ENCODE measurements at places on chromosomes 7 and 10. TPM values are rescaled to one million over a fixed set of nuclear protein-coding genes. Genes with fewer than 3 reads are reported as not detected.

GRCh38 chr10:106956216-106956915, 208.1 kb downstream of the SORCS1 start:
- no peaks in the 10 kb centered on the region for H3K4me1 ChIP-seq
- H3K4me3 ChIP-seq, result no peak overlapping the region
- no peak for DNase-seq
- no peaks in the 10 kb centered on the region for H3K27me3 ChIP-seq
- H3K36me3 ChIP-seq, result no peaks in the 10 kb centered on the region

DNA sequence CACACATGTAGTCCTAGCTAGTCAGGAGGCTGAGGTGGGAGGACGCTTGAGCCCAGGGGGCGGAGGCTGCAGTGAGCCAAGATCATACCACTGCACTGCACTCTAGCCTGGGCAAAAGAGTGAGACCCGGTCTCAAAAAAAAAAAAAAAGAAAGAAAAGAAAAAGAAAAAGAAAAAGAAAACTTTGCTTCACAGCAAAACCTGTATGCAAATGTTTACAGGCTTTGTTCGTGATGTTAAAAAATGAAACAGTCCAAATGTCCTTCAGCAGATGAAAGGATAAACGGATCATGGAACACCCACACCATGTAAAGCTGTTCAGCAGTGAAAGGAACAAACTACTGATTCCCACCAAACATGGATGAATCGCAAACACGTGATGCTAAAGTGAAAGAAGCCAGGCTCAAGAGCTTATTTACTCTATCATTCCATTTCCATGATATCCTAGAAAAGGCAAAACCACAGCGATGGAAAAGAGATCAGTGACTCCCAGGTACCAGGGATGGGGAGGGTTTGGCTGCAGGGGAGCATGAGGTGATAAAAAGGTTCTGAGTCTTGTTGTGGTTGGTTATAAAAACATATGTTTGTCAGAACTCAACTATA, 15.1 kb downstream of the LRRC20 start:
- no peaks in the 10 kb centered on the region for H3K27me3 ChIP-seq
- no peak for DNase-seq
- no peak overlapping the region for H3K4me3 ChIP-seq
- H3K27ac ChIP-seq, result no peak overlapping the region

DNA sequence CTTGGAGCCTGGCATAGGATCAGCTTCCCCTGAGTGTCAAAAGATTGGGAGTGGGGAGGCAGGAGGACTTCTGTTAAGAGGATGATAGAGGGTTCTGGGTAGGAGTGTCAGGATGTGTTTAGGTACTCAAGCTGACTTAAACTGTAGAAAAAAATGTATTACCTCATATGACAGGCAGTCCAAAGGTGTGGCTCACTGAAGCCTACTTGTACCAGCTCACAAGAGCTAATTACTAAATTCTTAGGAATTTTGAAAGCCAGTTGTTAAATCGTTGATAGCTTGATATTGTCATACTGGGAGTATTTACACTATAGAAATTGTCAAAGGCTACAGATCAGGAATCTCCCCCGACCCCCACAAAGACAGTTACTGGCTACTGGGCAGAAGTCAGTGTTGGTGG, 32.1 kb downstream of the FAS start:
- no peaks in the 10 kb centered on the region for H3K27me3 ChIP-seq
- H3K27ac ChIP-seq, result no peak overlapping the region
- H3K4me1 ChIP-seq, result no peaks in the 10 kb centered on the region
- H3K36me3 ChIP-seq, result peaks cover 16% of the 10 kb centered on the region

The SFTPA1 gene
- total RNA-seq, result not detected

DNA sequence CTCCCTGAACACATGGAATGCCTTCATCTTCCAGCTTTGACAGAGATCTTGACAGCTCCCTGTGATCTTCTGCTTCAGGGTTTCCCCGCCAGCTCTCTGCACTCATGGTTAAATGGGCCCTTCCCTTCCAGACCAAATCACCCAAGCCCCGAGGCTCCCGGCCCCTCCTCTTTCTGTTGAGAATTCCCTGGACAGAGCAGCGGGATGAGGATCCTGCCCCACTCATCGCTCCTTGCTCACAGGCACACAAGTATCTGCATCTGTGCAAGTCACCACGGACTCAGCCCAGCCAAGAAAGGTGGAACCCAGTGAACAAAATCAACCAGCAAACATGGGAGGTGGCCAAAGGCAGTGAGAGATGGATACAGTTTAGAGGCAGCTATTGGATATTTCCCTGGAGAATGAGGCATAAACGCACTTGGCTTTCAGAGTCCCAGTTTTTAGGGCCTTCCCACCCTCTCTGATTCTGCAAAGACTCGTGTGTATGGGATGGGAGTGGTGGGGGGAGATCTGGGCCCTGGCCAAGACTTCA, 37.7 kb upstream of the CXCL12 start:
- H3K36me3 ChIP-seq, result no peaks in the 10 kb centered on the region
- DNase-seq, result no peak
- H3K4me3 ChIP-seq, result no peak overlapping the region
- H3K27me3 ChIP-seq, result peaks cover 1% of the 10 kb centered on the region

The LMOD2 gene
- total RNA-seq, result not detected

DNA sequence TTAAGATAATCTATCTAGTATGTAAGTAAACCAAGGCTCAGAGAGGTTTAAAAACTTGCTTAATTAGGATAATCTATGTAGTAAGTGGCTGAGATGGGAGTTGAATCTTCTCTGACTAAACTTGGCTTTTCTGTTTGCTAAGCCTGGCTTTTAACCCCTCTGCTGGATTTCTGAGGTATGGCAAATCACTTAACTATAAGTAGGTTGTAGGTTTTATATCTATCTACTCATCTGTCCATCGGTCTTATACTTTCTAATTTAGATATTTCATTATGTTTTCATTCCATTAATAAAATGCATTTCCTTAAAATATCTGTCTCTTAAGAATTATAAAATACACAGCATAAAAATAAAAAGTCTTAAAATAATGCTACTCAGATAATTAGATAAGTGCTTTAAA, 59.4 kb downstream of the ST7 start:
- DNase-seq, result no peak
- no peaks in the 10 kb centered on the region for H3K36me3 ChIP-seq
- H3K27me3 ChIP-seq, result no peaks in the 10 kb centered on the region

The RAPGEF5 gene
- total RNA-seq, result 0.26 TPM

DNA sequence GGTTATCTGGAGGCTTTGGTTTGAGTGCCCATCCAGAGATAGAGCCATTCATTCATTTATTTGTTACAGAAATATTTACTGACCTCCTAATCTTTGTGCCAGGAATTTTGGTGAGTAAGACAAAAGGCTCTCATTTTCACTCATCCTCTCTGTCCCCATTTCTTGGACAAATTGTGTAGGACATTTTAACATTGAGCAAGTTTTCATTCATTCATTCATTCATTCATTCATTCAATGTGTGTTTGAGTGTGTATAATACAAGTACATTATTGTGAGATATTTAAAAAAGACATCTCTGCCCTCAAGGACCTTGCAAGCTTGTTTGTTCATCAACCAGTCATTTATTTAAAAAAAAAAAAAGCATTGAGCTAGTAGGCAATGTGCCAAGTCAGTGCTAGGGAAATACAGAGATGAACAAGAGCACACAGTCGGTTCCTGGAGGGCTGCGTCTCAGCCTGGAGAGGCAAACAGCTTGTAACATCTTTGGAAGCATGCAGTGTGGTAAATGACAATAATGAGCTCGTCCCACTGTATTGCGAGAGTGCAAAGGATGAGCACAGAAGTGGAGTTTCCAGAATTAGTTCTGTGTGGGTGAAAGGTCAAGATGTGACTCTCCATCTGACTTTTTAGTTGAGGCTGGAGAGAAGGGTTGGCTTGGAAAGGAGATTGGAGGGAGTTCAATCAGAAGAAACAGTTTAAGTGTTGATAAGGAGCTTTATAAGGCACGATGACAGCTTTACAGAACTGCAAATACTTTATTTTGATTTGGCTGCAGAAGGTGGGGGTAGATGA, 50.5 kb upstream of the HBP1 start:
- H3K27me3 ChIP-seq, result peaks cover 5% of the 10 kb centered on the region

The FZD8 gene
- total RNA-seq, result 0.64 TPM

The TUBAL3 gene
- total RNA-seq, result 0.19 TPM

DNA sequence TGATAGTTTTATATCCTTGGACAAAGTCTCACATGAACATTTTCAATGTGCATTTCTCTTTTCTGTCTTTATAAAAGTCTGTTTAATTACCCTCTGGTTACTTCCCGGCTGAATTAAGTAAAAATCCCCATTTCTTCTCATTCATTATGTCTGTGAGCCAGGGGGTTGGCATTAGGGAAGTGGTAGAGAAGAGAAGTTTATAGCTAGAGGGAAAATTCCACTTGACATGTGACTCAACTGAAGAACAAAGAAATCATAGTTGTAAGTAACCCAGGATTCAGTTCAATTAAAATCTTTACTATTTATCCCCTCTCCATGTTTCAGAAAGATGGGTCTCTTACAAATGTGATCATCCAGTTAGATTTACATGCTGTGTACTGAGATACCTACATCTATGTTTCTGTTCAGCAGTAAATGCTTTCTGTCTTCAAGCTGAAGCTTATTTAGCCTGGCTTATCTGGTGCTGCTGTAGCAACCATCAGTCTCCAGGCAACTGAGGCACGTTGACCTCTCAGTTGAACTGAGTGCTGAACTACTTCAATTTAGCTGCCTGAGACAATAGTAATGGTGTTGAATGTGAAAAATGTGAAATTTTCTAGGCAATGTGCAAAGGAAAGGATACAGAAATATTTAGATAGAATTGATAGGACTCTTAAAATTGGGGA, 181.6 kb downstream of the MLLT10 start:
- H3K27ac ChIP-seq, result no peak overlapping the region
- DNase-seq, result no peak
- H3K36me3 ChIP-seq, result peaks cover 5% of the 10 kb centered on the region
- no peaks in the 10 kb centered on the region for H3K4me1 ChIP-seq

DNA sequence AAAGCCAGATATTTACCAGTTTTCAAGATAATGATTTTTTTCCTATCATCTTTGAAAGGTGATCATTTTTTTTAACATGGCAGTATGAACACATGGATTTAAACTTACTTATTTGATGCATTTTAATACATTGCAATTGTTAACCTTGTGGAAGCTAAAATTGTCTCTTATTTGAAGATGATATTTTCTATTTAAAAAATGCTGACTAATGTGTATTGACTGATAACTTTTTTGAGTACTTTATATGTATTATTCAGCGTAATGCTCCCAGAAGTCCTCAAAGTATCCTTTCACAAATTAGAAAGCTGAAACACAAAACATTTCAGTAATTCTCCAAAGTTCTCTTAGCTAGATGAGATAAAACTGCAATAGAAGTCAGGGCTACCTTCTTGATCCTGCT, 677.3 kb downstream of the NRG3 start:
- no peak overlapping the region for H3K27ac ChIP-seq
- no peak for DNase-seq

The LBX1 gene
- not detected for total RNA-seq

The HDAC9 gene
- 9.9 TPM for total RNA-seq

The FBXL13 gene
- 0.86 TPM for total RNA-seq

- DNase-seq, result no peak
- H3K4me3 ChIP-seq, result no peak overlapping the region
- H3K36me3 ChIP-seq, result no peaks in the 10 kb centered on the region
- no peak overlapping the region for H3K27ac ChIP-seq
- H3K27me3 ChIP-seq, result peaks cover 10% of the 10 kb centered on the region
Observed at GRCh38 chr10:93703841-93704240, 1.4 kb upstream of the FRA10AC1 start.

DNA sequence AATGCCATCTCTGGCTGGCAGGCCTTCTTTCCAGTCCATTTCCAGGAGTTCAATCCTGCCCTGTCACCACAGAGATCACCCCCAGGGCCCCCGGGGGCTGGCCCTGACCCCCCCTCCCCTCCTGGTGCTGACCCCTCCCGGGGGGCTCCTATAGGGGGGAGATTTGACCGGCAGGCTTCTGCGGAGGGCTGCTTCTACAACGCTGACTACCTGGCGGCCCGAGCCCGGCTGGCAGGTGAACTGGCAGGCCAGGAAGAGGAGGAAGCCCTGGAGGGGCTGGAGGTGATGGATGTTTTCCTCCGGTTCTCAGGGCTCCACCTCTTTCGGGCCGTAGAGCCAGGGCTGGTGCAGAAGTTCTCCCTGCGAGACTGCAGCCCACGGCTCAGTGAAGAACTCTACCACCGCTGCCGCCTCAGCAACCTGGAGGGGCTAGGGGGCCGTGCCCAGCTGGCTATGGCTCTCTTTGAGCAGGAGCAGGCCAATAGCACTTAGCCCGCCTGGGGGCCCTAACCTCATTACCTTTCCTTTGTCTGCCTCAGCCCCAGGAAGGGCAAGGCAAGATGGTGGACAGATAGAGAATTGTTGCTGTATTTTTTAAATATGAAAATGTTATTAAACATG, 6.0 kb downstream of the CHPF2 start:
- no peak overlapping the region for H3K27ac ChIP-seq
- no peak overlapping the region for H3K4me3 ChIP-seq
- H3K36me3 ChIP-seq, result peaks cover 4% of the 10 kb centered on the region
- peaks cover 23% of the 10 kb centered on the region for H3K4me1 ChIP-seq
- no peaks in the 10 kb centered on the region for H3K27me3 ChIP-seq

The MKX gene
- total RNA-seq, result not detected

GRCh38 chr7:21193895-21194294, 234.0 kb upstream of the SP4 start:
- peaks cover 6% of the 10 kb centered on the region for H3K4me1 ChIP-seq
- DNase-seq, result no peak
- no peak overlapping the region for H3K27ac ChIP-seq
- peaks cover 14% of the 10 kb centered on the region for H3K27me3 ChIP-seq

GRCh38 chr10:101062232-101063049, 652 bp downstream of the KAZALD1 start:
- no peaks in the 10 kb centered on the region for H3K36me3 ChIP-seq
- peaks cover 20% of the 10 kb centered on the region for H3K27me3 ChIP-seq
- no peak for DNase-seq
- peak overlapping the region; percentile 70 for H3K4me3 ChIP-seq
- peaks cover 20% of the 10 kb centered on the region for H3K4me1 ChIP-seq
- no peak overlapping the region for H3K27ac ChIP-seq

- H3K36me3 ChIP-seq, result peaks cover 7% of the 10 kb centered on the region
- H3K27me3 ChIP-seq, result peaks cover 25% of the 10 kb centered on the region
- H3K27ac ChIP-seq, result no peak overlapping the region
- no peak for DNase-seq
Observed at GRCh38 chr10:2990764-2991163, 76.6 kb upstream of the PFKP start.

DNA sequence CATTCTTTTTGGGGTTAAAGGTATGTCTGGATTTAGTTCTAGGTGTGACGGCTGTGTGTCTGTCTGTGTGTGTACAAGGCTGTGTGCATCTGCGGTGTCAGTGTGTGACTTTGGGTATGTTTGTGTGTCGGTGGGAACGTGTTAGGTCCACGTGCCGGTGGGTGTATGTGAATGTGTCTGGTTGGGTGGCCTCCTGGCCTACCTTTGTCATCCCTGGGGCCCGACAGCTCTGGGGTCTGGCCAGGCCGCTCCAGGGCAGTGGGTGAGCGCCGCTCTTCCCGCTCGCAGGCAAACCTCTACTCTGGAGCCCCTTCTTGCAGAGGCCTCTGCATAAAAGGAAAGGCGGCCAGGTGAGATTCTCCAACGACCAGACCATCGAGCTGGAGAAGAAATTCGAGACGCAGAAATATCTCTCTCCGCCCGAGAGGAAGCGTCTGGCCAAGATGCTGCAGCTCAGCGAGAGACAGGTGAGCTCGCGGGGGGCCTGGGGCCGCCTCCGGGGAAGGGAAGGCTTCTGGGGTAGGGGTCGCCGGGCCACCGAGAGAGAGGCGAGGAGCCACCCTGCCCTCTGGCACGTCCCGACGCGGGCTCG, 2.4 kb downstream of the HHEX start:
- peaks cover 8% of the 10 kb centered on the region for H3K27me3 ChIP-seq
- peaks cover 27% of the 10 kb centered on the region for H3K4me1 ChIP-seq
- H3K4me3 ChIP-seq, result peak overlapping the region; percentile 89
- DNase-seq, result no peak
- no peaks in the 10 kb centered on the region for H3K36me3 ChIP-seq

The ANKRD30A gene
- not detected for total RNA-seq

All from natural killer cell treated with Interleukin-12 subunit alpha and Interleukin-12 subunit beta and Interleukin-15 and Interleukin-18, amount 100 ng/mL, for 72 hours (primary cell).